ENCODE measurements at places on chromosomes 12 and 14.
A peak's percentile ranks its signal among the peaks of the same experiment; 100 is the strongest.

- DNase-seq: no peak
Observed at GRCh38 chr14:88798156-88798555, 5.4 kb upstream of the EML5 start.

GRCh38 chr12:130161261-130162243, 712 bp upstream of the FZD10 start:
- DNase-seq: no peak

DNA sequence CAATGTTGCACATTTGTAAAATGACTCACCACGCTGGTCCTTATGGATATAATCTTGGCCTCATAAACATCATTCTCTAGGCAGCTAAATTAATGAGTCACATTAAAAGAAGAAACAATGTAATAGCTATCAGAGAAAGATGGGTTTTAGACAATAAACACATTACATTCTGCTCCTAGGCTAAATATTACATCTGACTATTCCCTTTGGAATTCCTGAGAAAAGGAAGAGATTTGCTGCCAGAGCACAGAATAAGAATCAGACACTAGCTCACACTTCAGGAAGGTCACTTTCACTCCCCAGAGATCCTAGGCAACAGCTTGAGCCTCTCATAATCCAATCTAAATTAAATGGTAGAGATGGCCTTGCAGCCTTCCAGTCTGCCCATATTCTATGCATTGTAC, 218.2 kb downstream of the PTPRO start:
- DNase-seq: no peak

- no peak for DNase-seq
Observed at GRCh38 chr12:62361048-62361447, 100.8 kb downstream of the USP15 start.

DNA sequence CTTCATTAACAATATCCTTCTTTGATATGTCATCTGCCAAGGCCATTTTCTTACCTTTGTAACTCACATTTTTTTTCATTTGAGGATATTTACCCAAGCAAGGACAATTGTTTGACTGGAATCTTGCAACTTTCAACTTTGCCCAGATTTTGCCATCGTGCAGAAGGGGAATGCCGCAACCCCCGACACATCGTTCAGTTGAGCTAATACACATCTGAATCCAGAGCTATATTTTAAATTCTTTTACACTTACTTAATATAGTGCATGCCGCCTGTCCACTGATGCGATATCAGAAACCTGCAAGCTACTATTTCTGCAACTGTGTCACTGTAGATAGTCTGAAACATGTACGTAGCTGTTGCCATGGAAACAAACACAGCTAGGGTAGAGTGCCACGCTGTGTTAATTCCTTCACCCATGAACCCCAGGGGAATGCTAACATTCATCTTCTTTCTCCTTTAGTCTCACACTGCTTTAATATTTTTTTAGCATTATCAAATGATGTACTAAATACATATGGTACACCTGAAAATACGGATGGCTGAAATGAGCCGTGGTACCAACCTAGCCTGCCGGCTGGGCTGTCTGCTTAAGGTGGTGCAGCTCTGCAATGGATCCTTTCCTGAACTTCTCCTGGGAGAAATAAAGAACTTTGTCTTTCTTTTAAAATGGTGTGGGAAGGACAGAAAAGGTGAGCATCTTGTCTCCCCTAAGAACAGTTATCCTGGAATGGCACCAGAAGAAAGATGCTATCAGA, 77.0 kb upstream of the FOXN3 start:
- DNase-seq: peak; percentile 80

DNA sequence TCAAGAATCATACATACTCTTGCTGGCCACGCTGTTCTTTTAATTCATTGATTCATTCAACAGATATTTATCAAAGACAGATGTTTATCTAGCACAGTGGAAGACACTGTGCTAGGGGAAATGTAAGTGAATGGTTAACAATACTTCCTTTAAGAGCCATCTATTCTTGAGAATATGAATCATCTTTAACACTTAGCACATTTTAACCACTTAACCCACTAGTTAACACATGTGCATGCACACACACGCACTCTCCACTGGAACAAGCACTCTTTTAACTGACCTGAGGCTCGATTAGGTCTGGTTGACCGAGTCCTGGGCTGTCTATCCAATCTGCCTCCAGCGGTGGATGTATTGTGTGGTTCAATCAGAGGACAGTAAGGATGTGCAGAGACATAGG, 34.6 kb downstream of the LMNTD1 start:
- no peak for DNase-seq

GRCh38 chr12:90253674-90254181, 545.1 kb upstream of the ATP2B1 start:
- DNase-seq: peak; percentile 16

GRCh38 chr14:102591372-102591943, 991 bp upstream of the RCOR1 start:
- DNase-seq: peak; percentile 55

- peak; percentile 86 for DNase-seq
Observed at GRCh38 chr12:26867080-26867479, 34.1 kb upstream of the ITPR2 start.

DNA sequence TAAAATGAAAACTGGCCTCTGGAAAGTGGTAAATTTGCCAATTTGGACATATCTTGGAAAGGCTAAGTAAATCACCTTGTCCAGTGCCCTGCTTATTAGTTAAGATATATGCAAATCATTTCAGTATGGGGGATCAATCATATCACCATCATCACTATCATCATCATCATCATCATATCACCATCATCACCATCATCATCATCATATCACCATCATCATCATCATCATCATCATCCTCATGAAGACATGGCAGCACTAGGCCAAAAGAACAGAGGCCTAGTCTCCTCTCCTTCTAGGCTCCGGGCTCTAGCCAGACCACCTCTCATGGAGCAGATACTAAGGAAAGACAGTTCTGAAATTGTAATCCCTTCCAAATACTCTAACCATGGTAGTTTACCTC, 20.3 kb downstream of the OTX2 start:
- DNase-seq: no peak

GRCh38 chr12:53791735-53792326, 40.1 kb upstream of the CISTR start:
- DNase-seq: peak; percentile 56

GRCh38 chr14:100665511-100666032, 61.1 kb upstream of the DLK1 start:
- DNase-seq: no peak

DNA sequence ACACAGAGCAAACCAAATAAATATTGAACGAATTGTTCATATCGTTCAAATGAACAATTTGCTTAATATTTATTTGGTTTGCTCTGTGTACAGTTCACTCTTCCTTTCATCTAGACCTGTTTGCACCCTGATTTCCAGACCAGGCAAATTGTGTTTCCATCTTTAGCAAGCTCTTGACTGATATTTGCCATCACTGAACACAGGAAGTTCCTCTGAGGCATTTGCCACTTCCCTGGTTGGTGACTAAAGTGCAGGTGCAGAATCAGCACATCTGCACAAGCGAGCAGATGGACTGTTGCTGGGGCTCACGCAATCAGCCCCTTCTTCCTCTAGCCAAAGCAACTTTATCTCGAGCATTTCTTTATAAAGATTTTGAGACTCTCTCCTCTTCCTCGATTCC, 112.9 kb downstream of the DAAM1 start:
- DNase-seq: no peak

- no peak for DNase-seq
Observed at GRCh38 chr14:93717668-93718320, 70.5 kb downstream of the PRIMA1 start.

- DNase-seq: no peak
Observed at GRCh38 chr12:52559979-52560378, 7.0 kb upstream of the KRT71 start.

- DNase-seq: no peak
Observed at GRCh38 chr12:25775968-25776367, 182.5 kb upstream of the RASSF8 start.

- DNase-seq: no peak
Observed at GRCh38 chr14:101506211-101506925, 54.9 kb upstream of the DIO3 start.

- no peak for DNase-seq
Observed at GRCh38 chr14:23605931-23606585, 27.5 kb upstream of the JPH4 start.

GRCh38 chr12:70185301-70185700, 57.9 kb upstream of the CNOT2 start:
- no peak for DNase-seq

- DNase-seq: no peak
Observed at GRCh38 chr14:33589334-33589733, 361.5 kb downstream of the EGLN3 start.

DNA sequence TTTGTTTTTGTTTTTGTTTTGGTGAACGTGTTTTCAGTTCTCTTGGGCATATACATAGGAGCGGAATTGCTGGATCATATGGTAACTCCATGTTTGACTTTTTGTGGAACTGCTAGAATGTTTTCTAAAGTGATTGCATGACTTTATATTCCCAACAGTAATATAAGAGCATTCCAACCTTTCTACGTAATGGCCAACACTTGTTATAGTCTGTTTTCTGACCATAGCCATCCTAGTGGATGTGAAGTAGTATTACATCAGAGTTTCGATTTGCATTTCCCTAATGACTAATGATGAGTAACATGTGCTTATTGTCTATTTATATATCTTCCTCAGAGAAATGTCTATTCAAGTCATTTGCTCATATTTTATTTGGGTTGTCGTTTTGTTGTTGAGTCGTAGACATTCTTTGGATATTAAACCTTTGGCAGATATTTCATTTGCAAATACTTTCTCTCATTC, 268.7 kb downstream of the AEBP2 start:
- no peak for DNase-seq

- DNase-seq: no peak
Observed at GRCh38 chr14:73718418-73719251, 4.5 kb upstream of the PNMA1 start.

DNA sequence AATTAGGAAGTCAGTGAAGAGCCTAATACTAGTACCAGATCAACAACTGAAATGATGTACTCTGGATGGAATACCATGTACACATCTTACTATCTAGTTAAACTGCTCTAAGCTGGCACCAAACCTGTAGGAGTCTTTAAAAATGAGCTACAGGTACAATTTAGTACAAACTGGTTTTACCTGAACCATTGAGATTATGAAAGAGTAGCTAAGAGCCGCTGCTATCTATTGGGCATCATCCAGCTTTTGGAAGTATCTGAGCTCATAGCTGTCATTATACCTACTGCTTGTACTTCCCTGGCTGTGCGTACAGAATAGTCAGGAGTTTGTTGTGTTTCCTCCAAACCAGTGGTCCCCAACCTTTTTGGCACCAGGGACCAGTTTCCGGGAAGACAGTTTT, 12.4 kb downstream of the TBC1D30 start:
- DNase-seq: no peak

DNA sequence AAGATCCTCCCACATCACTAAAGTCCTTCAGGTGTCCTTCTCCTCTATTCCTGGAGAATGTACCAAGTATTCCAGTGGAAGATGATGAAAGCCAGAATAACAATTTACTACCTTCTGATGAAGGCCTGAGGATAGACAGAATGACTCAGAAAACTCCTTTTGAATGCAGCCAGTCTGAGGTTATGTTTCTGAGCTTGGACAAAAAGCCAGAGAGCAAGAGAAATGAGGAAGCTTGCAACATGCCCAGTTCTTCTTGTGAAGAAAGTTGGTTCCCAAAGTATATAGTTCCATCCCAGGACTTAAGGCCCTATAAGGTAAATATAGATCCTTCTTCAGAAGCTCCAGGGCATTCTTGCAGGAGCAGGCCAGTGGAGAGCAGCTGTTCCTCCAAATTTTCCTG, 54.6 kb upstream of the HELB start:
- no peak for DNase-seq

DNA sequence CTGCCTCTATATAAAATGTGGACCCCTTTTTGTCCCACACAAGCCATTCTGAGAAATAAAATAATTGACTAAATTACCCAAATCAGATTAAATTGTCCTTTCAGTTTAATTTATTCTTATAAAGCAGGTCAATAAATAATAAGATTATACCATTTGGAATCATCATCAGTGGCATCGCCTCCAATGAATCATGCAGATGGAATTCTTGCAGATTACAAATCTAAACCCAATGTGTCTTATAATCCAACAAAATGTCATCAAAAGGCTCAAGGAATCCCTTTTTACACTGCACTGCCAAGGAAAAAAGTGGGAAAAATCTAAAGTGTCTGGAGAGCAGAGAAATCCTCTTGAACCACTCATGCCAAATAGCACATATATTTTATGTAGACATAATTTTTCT, 138.2 kb upstream of the TSPAN8 start:
- DNase-seq: no peak

GRCh38 chr14:30656190-30656632, 34.1 kb downstream of the SCFD1 start:
- DNase-seq: peak; percentile 59

GRCh38 chr14:50037852-50038251, 78.5 kb downstream of the VCPKMT start:
- peak; percentile 61 for DNase-seq

DNA sequence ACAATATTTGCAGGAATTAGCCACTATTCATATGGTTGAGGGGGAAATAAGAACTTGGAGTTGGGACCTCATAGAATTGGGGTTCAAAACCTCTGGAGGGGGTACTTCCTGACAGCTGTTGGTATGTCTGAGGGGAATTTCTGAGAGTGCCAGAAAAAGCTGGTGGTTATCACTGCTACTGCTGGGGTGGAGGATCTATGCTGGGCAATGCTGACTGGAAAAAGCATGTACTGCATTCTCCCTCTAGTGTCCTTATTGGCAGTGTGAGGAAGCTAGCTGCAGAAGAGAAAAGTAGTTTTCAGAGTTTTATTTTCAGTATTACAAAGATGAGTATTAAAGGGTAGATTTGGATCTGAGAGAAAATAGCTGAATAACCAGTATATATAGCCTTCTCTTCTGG, 88.8 kb downstream of the FUT8 start:
- DNase-seq: peak; percentile 53

- DNase-seq: no peak
Observed at GRCh38 chr14:51224551-51224950, 15.5 kb upstream of the TMX1 start.

DNA sequence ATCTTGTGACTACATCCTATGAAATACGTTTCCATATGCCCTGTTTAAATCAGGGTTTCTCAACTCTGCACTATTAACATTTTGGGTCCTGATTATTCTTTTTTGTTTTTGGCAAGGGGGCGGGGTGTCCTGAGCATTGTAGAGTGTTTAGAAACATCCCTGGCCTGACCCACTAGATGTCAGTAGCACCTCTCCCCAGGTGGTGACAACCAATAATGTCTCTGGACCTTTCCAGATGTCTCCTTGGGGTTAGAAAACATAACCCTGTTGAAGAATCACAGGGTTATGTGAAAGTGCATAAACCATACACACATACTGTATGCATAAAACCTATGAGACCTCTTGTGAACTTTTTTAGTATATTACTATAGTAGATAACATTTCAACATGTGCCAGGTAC, 1.4 kb downstream of the ACAD10 start:
- peak; percentile 57 for DNase-seq

Data from hematopoietic multipotent progenitor cell treated with erythropoietin and hydrocortisone succinate and interleukin-3 and kit ligand, for 8 days (in vitro differentiated cells).